ENCODE measurements at places on chromosomes 1 and 21.
A peak's percentile ranks its signal among the peaks of the same experiment; 100 is the strongest.

- DNase-seq, result no peak
These were observed 12.0 kb upstream of the RHOU start for GRCh38 chr1:228723287-228723686.

DNA sequence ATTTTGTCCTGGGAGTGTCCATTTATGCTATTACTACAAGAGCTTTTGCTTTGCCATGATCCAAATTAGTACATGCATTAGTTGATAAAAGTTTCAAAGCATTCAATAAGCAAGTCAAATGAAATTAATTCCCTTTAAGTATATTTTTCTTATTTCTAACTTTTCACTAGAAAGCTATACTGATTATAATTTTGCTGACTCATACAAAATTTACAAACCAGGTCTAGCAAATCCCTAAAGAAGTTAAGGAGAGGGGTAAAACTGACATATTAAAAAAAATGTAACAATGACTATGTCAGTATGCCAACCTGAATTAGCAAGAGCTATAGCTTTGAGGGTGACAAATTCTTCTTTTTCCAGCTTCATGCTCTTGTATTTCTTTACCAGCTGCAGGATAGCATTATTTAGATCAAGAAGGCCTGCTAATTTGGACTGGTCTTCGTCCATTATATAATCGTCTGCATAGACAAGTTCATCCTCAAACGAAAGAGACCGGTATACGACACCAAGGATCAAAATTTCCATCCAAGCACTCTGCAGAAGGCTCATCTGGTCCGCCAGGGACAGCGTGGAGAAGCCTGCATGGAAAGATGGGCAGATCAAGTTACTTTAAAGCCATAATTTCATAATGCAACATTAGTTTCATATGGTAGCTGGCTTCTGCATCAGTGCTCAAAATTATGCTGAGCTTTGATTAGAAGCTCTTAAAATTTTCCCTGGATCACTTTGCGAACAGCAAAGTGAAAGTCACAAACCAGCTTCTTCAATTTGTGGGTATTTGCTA is 95.8 kb upstream of the USH2A start:
- DNase-seq, result no peak

DNA sequence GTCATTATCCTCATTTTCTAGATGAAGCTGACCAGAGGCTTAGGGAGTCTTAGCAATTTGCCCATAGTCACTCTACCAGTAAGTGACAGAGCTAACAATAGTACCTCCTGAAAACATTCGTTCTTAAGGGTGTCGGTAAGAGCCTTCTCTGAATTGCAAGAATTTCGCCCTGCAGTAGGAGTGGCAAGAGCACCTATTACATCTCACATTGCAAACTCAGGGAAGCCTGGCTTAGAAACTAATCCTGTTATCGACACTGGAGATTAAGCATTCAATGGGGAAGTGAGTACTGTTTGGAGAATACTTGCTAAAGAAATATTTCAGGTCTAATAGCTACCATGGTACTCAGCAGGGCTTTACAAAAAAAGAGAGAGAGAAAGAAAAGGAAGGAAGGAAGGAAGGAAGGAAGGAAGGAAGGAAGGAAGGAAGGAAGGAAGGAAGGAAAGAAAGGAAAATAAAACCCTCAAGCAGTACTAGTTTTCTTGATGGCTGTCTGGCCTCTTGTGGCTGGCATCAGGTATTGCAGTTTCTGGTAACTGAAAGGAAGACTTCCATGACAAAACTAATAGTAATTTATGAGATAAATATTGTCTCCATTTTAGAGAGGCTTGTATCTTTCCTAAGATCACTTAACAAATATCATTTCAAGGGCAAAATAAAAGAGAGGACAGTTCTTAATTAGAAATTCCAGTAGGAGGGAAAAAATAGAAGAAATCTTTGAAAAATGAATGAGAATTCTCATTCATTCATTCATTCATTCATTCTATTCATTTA is 10.4 kb downstream of the C1orf226 start:
- no peak for DNase-seq

DNA sequence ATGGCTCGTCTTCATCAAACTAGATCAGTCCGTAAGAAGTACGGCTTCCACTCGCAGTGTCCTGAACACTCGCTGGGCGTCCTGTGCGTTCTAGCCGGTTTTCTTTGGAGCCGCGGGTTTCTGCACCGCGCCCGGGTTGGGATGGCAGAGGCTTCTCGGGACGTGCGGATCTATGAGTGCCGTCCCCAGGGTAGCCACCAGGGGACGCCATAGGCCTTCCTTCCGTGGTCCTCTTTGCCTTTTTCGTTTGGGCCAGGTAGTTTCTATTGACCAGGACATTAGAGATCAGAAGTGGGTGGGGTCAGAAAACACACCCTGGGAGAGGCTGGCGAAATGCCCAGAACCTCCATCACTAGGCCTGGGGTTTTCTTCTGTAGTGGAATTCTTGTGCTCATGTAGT is 273.8 kb downstream of the FAM72C start:
- DNase-seq, result no peak

DNA sequence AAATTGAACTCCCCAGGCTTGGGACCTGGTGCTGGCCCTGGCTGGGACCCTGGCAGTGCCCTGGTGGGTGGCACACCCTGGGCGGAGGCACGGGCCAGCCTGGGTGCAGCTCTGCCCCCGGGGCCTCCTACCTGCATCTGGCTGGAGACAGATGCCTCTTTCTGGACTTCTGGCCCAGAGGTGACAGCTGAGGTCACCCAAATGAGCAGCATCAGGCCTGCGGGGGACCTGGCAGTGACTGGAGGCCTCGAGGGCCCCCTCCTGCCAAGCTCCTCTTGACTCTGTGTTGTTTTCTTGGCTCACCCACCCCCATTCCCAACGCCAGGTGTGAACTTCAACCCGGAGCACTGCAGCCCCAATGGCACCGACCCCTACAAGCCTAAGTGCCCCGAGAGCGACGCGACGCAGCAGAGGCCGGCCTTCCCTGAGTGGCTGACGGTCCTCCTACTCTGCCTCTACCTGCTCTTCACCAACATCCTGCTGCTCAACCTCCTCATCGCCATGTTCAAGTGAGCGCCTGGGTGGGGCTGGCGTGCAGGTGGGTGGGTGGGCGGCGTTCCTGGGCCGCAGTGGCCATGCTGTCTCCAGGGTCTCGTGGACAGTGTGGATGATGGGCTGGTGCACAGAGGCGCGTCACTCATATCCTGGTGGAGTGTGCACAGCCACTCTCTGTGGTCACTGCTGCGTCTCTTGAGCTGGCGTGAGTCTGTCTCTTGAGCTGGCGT is 41.6 kb upstream of the LRRC3 start:
- DNase-seq, result no peak

DNA sequence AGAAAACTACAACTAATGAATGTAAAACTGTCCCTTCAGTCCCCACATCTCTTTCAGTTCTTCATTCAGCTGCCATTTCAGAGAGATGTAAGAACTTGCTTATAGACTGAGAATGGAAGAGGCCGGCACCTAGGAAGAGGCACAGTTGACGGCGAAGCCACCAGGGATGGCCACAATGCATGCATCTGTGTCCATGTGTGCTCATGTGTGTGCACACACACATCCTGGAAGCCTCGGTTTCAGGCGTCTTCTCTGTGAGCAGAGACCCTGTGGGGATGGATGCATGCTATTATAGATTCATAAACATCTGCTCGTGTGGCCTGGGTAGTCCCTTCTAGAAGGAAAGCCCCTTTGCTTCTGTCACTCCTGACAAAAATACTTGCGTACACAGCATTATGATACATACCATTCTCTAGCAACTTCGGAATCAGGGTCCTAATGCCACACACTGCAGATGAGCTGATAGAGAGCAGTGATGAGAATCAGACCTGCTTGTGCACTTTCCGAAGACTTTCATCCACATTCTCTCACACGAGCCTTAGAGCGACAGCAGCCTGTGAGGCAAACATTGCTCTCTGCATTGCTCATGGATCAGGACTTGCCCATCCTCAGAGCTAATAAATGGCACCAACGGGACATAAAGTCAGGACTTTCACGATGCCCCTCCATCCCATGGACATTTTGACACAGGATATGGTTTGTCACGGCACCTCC is 12.4 kb upstream of the GPR61 start:
- no peak for DNase-seq

DNA sequence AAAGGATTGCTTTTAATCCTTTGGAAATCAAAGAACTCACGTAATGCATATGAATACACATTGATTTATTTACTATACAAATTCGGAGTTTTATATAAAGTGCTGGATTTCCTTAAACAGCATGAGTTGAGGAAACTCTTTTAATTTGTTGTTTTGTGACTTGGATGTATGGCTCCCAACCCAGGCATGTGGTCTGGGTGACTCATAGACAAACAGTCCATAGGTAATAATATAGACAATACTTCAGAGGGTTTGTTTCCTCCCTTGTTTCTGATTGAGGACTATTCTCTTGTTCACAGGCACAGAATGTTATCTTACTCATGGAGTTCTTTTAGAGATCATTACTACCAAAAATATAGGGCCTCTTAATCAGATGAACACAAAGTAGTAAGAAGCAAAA is 43.8 kb downstream of the XPR1 start:
- DNase-seq, result no peak

GRCh38 chr1:234515821-234516241 is 36.9 kb upstream of the TARBP1 start:
- DNase-seq, result no peak

GRCh38 chr1:63804829-63805484 is 31.1 kb downstream of the ROR1 start:
- DNase-seq, result no peak

- no peak for DNase-seq
These were observed 66.3 kb downstream of the SPATA46 start for GRCh38 chr1:162310337-162310736.

DNA sequence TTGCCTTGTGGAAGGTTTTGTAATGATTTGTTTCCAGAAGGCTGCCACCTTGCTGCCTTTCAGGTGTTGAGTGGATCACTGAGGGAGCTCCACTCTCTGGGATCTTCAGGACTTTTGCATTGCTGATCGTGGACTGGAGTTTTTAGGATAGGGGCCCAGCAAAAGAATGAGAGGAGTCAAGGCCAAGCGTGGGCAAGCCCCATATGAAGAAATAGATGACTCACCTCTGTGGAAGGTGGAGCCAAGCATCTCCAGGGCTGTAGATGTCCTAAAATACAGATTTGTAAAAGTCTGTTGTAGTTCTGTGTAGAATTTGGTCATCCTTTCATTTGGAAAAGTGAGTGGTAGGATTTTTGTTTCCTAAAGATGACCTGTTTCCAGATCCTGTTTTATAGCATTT is 67.0 kb downstream of the ST3GAL3 start:
- no peak for DNase-seq

- DNase-seq, result no peak
These were observed 48.5 kb upstream of the ACOT11 start for GRCh38 chr1:54499360-54500106.

DNA sequence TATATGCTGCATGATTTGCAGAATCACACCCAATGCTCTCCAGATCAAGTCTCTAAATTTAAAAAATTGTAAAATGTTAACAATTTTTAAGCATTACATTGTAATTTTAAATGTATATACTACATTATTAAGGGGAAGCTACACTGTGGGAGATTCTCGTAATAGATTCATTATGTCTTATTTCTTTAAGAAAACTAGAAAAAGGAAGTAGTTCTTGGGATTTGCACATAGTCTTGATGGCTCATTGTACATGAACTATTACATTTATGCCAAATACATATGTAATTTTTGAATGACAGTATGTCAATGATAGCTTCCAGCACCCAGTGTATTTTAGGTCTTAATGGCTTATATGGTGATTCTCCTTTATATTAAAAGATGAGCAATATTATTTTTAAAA is 250.3 kb downstream of the PTPRC start:
- DNase-seq, result no peak

DNA sequence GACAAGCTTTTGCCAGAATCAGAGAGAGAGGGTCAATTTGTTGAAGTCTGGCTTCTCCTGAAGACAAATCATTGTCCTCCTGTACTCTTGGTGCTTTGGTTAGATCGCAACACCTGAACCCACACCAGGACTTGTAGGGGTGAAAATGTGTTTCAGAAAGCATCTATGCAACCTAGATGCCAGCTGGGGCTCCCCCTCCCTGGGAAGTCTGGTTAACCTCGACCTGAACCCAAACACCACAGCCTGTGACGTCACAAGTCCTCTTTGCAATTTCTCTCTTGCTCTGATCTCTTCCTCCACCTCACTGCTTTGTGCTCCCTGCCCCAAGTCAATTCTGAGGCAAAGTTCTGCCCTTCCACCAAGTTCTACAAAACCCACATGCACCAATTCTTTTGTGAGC is 42.8 kb upstream of the USP24 start:
- DNase-seq, result peak; percentile 34

- no peak for DNase-seq
These were observed 22.7 kb downstream of the ZBTB8OS start for GRCh38 chr1:32627596-32628162.

DNA sequence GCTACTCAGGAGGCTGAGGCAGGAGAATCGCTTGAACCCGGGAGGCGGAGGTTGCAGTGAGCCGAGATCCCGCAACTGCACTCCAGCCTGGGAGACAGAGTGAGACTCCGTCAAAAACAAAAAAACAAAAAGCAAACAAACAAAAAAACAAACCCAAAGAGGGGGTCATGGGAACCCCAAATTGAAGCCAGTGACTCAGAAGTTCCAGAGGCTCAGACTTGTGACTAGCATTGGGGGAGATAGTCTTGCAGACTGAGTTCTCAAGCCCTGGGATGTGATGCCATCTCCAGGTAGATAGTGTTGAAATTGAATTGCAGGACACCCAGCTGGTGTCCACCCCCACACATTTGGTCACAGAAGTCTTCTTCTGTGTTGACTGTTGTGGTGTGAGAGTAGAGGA is 24.9 kb upstream of the ENO1 start:
- DNase-seq, result no peak

DNA sequence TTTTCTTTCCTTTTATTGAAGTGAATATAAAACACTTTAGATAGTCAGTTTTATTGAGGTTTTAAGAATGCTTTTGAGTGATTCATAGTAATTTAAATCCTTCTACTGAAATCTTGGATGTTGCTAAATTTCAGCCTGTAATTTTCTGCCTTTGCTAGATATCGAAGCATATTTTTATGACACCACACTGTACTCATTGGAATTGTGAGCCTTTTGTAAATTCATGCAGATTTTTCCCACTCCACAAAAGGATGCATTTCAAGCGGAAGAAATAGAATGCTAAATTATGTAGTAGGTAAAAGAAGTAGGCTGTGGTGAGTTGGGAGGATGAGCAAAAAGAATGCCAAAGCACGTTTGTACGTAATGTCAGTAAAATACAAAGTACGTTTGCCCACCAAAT is 13.8 kb downstream of the SNX7 start:
- DNase-seq, result no peak

GRCh38 chr1:3315399-3316339 is 138.8 kb upstream of the ARHGEF16 start:
- DNase-seq, result no peak

GRCh38 chr1:153417136-153417888 is 992 bp downstream of the S100A7A start:
- DNase-seq, result no peak
